Transverse colon (tissue), 4 donors: ENCODE measurements at places on chromosomes 6 and 20. TPM values are rescaled to one million over a fixed set of nuclear protein-coding genes. Genes with fewer than 3 reads are reported as not detected.
A peak's percentile ranks its signal among the peaks of the same experiment; 100 is the strongest.

DNA sequence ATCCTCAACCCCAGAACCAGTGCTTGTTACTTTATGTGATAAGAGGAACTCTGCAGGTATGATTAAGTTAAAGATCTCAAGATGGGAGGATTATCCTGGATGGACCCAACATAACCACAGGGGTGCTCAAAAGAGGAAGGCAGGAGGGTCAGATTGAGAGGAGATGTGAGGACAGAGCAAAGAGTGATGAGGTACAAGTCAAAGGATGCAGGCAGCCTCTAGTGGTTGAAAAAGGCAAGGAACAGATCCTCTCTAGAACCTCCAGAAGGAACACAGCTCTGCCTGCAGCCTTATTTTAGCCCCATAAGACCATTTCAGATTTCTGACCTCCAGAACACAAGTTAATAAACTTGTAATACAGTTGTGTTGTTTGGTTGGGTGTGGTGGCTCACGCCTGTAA, 41.2 kb downstream of the PDSS2 start:
- no peak for DNase-seq

DNA sequence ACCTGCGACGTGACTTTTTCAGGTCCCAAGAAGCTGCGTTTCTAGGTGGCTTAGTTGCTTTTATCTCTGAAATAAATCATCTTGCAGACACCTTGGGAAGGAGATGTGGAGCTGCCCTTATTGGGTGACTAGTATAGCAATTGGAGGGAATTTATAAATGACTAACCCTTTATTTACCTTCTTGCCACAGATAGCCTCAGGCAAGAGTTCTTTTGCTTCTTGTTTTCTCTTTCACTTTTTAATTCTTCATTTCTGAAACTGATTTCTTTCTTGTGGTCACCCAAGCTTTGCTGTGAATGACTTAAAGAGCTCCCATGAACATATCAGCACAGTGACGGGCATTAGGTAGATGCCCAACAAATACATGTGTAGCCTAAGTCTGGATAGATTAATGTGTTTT, 3.0 kb downstream of the ADGRF4 start:
- no peak for DNase-seq

The SCUBE3 gene
- 0.64 TPM for total RNA-seq

The EYS gene
- not detected for total RNA-seq

DNA sequence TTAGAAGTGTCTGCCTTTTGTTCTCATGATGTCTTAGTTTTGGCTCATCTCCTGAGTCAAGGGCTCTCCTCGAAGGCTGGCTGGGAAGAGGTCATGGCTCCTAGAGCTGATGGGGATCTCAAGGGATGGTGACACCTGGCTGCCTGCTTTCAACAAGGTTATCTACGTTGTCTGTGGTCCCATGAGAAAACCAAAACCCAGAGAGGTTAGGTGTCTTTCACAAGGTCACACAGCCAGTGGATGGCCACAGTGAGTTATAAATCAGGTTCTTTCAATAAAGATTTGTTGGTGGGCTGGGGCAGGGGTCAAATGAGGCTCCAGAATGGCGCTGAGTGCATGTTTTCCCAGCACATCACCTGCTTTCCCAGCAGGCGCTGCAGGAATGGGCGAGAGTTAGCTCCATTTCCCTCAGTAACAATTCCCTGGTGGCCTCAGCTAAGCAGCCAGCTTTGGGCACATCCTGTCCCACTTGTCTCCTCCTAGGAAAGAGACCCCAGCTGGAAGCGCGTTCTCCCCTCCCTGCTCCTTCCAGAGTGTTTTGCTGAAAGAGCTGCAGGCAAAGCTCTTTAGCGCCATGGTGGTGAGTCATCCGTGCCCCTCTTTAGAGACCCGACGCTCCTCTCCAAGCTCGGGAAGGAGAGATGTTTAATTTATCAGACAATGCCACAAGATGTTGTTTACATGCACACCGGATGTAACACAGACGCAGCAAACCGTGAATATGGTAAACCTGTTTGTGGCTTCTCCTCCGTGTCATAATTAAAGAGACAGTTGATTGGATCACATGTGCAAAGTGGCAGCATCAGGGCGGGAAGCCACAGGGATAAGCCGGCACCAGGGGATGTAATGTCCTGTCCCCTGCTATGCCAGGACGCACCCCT, 109.7 kb downstream of the LRFN2 start:
- DNase-seq = peak; percentile 15

GRCh38 chr6:19690325-19691075, 146.7 kb upstream of the ID4 start:
- DNase-seq = no peak

DNA sequence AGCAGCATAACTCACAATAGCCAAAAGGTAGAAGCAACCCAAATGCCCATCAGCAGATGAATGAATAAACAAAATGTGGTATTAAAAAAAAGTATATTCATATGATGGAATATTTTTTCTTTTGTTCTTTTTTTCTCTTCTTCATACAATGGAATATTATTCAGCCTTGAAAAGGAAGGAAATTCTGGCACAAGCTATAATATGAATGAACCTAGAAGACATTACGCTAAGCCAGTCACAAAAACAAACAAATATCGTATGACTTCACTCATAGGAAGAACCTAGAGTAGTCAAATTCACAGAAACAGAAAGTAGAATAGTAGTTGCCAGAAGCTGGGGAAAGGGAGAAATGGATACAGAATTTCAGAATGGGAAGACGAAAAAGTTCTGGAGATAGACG, 63.7 kb downstream of the RBL1 start:
- DNase-seq = no peak

The DEF6 gene
- total RNA-seq = 2.6 TPM

DNA sequence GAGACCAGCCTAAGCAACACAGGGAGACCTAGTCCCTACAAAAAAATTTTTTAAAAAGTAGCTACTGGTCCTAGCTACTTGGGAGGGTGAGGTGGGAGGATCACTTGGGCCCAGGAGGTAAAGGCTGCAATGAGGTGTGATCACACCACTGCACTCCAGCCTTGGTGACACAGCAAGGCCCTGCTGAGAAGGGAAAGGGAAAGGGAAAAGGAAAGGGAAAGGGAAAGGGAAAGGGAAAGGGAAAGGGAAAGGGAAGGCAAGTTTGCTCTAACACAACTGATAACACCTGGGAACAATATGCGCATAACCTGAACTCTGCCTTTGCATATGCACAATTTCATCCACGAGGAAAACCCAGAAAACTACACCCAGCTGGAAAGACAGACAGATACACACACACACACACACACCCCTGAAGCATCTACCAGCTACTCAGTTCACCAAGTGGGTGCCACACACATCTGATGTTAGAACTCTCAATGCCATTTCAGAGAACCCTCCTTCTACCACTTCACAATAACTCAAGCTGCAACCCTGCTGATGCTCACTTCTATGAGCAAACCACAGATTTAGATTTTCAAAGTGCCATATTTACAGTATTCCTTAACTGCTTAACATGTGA, 19.1 kb downstream of the B4GALT5 start:
- no peak for DNase-seq

The PSORS1C1 gene
- 8.8 TPM for total RNA-seq

DNA sequence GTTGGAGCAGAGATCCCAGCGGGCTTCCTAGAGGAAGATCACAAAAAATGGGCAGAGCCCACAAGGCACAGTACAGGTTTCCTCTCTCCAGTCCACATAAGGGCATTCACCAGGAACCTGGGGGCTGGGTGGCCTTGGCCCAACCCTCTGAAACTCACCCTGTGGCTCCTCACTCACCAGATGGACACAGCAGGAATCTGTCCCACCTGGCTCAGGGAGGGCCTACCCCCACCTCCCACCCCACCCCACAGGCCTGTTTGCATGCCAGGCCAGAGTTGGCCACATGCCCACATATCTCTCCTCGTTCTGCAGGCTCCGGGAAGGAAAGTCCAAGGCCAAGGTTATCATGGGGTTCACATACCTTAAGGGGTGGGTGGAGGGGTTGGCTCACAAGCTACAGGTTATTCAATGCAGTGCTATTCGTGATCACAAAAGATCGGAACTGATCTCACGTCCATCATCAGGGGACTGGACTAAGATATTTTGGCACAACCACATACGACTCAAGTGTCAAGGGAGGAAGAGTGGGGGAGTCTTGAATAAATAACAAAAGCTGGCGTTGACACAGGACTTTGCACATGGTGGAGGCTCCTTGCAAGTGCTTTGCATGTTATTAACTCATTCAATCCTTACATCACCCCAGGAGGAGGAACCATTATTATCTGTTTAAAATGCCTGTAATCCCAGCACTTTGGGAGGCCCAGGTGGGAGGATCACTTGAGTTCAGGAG, 13.0 kb downstream of the RIPOR3 start:
- peak; percentile 34 for DNase-seq

DNA sequence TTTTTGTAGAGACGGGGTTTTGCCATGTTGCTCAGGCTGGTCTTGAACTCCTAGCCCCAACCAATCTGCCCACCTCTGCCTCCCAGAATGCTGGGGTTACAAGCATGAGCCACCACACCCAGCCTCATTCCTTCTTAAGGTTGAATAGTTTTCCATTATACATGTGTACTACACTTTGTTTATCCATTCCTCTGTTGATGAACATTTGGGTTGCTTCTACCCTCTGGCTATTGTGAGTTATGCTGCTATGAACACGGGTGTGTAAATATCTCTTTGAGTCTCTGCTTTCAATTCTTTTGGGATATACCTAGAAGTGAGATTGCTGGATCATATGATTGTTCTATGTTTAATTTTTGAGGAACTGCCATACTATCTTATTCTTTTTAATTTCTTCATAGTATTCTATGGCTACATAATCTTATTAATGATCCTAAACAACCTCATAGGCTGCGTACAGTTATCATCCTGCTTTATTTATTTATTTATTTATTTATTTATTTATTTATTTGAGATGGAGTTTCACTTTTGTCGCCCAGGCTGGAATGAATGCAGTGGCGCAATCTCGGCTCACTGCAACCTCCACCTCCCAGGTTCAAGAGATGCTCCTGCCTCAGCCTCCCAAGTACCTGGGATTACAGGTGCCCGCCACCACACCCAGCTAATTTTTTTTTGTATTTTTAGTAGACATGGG, 49.2 kb upstream of the TLDC2 start:
- DNase-seq = no peak

The RSPH4A gene
- 0.32 TPM for total RNA-seq

GRCh38 chr6:165184192-165184979, 125.0 kb downstream of the C6orf118 start:
- DNase-seq = no peak

The ANKRD66 gene
- total RNA-seq = not detected

DNA sequence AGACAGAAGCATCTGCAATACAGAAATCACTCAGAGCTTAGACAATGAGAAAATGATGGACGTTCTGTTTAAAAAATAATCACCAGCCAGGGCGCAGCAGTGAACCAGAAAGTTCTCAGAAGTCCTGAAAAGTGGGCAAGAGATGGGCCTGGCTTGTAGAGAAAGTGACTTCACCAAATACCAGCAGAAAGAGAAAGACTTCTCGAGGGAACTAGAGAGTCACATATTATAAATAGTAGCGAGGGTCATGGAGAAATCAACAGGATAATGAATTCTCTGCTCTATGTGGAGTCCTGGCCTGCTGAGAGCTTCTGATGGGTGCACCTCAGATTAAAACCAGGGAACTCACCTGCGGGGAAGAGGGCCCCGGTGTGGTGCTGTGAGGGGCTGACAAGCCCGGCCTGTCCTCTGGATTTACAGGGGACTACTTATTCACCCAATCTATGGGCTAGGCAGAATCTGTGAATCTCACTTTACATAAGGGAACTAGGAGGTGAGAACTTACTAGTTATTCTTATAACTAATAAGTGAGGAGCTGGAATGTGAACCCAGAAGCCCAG, 5.6 kb upstream of the RAMACL start:
- no peak for DNase-seq

The SNAP91 gene
- 3.8 TPM for total RNA-seq

DNA sequence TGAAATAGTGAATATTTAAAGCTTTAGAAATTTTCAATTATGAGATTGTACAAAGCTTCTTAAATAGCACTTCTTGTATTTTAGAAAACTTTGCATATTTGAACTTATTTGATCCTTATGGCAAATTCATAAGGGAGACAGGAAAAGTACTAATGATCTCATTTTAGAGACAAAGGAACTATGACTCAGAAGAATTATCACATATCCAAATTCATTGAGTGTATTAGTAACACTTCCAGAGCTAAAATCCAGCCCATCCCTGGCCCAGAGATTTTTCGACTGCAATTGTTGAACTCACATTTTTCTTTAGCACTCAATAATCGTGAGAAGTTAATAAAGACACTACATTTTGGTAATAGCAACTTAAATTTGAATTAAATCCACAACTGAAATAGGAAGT, 704.3 kb downstream of the EPM2A start:
- DNase-seq = no peak

The ILRUN gene
- 54.9 TPM for total RNA-seq

GRCh38 chr20:62183426-62184142, 756 bp downstream of the MTG2 start:
- no peak for DNase-seq

GRCh38 chr6:110338820-110339470, 19.2 kb downstream of the METTL24 start:
- no peak for DNase-seq

GRCh38 chr6:45154679-45155078, 173.5 kb upstream of the RUNX2 start:
- no peak for DNase-seq

DNA sequence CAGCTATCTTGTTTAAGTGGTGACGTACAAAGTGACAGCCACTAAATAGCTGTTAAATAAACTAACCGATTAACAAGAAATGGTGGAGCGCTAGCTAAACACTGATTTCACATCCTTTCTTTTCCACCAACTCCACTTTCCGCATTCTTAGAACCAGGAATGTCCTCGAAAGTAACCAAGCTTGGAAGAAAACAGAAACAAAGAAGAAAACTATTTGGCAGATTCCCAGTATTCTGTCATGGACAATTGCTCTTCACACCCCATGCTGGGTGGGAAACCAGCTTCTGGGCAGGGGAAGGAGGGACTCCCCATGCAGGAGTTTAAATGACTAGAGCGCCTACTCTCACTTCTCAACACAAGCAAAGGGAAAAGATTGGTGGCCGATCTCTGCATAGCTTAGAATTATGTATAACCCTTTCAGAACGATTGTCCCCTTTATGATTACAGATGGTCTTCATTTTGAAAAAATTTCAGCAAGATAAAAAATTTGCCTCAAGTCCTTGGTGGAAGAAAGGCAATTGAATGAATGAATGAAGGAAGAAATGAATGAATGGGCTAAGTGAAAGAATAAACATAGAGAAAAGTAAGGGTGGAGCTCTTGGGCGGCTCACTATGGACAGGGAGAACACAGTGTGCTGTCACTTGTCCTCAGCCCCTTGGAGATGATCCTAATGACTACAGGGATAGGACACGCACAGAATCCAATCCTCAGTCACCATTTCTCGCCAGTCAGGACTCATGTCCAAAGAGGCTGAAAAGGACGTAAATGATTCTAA, 148.7 kb upstream of the NEDD9 start:
- no peak for DNase-seq

The FOXS1 gene
- total RNA-seq = not detected

The BMP2 gene
- total RNA-seq = 52.7 TPM

The CDH22 gene
- not detected for total RNA-seq

The ARMC2 gene
- 3.6 TPM for total RNA-seq

The BANF2 gene
- not detected for total RNA-seq

The TRIM40 gene
- 0.40 TPM for total RNA-seq

GRCh38 chr6:135066397-135066796, 11.8 kb upstream of the HBS1L start:
- DNase-seq = no peak

- DNase-seq = peak; percentile 52
Measured at GRCh38 chr6:11273406-11274065, 41.1 kb upstream of the NEDD9 start.

- DNase-seq = no peak
Measured at GRCh38 chr6:159002432-159003155, 2.6 kb upstream of the RSPH3 start.

The SLC32A1 gene
- not detected for total RNA-seq

The BPIFB4 gene
- not detected for total RNA-seq

- no peak for DNase-seq
Measured at GRCh38 chr6:109121411-109121810, 26.1 kb downstream of the CEP57L1 start.
